H1 (cell line): ENCODE measurements at places on chromosomes 5 and 9. TPM values are rescaled to one million over a fixed set of nuclear protein-coding genes. Genes with fewer than 3 reads are reported as not detected.

The PCDHA2 gene
- total RNA-seq, result 1.9 TPM in 2 replicates

DNA sequence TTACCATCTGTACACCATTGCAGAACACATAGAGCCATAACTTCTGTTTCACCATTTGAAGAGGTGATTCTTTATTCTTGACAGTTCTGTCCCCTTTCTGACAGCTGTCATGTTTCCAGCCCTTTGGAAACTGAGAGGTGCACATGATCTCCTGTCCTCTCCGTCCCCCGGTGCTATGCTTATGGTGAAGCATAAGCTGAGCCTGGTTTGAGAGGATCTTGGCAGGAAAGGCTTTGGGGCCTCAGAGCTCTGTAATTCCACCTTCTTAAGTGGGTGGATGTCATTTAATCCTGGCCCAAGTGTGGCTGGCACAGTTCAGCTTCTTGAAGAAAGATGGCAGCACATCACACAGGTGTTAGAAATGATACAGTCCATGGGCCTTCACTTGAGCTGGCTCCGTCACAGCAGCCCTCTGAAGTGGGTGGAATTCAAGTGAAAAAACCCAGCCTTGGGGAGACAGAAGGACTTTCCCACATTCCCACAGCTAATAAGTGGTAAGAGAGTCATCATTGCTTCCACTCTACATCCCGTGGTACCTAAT lies 30.7 kb upstream of the GRPEL2 start:
- DNase-seq, result no peak
- H3K4me3 ChIP-seq, result no peak overlapping the region
- no peaks in the 10 kb centered on the region for H3K27me3 ChIP-seq

- no peaks in the 10 kb centered on the region for H3K36me3 ChIP-seq
- H3K4me3 ChIP-seq, result peak within 1 kb of the TSS; percentile 80
- no peaks in the 10 kb centered on the region for H3K27me3 ChIP-seq
- H3K27ac ChIP-seq, result peak within 1 kb of the TSS; percentile 97
- peaks cover 9% of the 10 kb centered on the region; the same call in 1 of the 2 replicates for H3K4me1 ChIP-seq
- DNase-seq, result no peak
Measured at GRCh38 chr5:79513704-79514390, at the start of gene HOMER1. HOMER1 (minus strand) TSS chr5:79514134; CDS start chr5:79512774, 1,360 bp downstream.

The C5orf58 gene
- 1.4 and 1.6 TPM in 2 replicates for total RNA-seq

DNA sequence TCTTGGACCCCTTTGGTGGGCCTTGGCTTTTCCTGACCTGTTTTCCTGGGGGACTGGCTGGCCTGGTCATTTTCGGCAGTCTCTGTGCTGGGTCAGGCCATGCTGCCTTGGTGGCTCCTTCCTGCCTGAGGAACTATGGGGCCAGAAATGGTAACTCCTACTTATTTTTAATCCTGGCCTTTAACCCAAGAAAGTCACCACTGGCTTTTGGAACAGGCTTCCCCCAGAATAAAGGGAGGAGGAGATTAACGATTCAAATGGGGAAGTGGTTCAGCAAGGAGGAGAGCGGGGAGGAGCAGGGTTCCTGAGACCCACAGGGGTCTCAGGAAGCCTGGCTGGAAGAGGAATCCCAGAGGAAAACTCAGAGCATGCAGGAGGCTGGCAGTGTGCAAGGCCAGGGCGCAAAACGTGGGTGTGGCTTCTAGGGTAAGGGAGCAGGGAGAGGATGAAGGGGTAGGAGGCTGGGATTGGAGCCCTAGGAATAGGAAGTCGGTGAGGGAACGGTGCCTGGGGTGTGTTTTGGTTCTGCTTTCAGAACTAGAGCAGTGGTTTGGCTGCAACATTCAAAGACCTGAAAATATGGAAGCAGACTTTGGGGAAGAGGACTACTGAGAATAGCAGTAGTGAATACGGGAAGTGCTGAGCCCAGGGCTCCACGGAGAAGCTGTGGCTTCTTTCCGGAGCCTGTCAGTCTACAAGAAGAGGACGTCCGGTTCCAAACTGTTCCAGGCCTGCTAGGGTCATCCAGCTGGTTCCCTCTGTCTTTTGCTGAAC lies 271.1 kb upstream of the KLF4 start:
- no peak overlapping the region for H3K27ac ChIP-seq
- no peak for DNase-seq
- H3K36me3 ChIP-seq, result no peaks in the 10 kb centered on the region
- H3K4me3 ChIP-seq, result no peak overlapping the region

GRCh38 chr9:133139246-133140173 lies 18.5 kb upstream of the RALGDS start:
- H3K4me1 ChIP-seq, result no peaks in the 10 kb centered on the region
- no peak overlapping the region for H3K4me3 ChIP-seq
- no peak for DNase-seq
- no peaks in the 10 kb centered on the region for H3K36me3 ChIP-seq

DNA sequence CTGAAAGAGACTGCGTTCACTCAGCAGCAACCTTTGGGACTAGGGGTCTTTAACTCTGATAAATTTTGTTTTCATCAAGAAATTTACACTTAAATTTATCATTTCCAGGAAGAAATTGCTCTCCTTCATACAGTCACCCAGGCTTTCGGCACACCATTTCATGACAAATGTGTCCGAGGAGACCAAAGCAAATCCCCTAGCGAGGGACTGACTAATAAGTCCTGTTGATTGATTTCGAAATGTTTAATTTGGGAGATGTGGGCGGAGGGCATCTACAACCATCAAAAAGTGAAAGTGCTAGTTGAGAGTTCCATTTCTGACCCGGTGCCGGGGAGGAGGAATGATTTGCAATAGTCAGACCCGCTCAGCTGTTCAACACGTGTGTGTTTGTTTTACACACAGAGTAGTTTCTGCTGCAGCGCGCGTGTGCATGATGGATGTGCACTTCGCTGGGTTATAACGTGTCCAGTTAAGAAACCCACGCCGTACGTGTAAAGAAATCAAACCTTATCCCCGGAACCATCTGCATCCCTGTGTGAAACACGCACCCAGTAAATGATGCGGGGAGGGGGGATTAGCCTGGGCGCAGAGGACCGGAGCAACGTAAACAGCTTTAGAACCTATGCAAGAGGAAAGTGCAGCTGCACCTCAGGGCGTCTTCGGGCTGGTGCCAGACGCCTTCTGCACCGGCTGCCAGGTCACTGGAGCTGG lies 845 bp upstream of the NR4A3 start:
- H3K27me3 ChIP-seq, result peaks cover 58% of the 10 kb centered on the region
- no peak overlapping the region for H3K27ac ChIP-seq
- H3K36me3 ChIP-seq, result no peaks in the 10 kb centered on the region
- H3K4me3 ChIP-seq, result peak overlapping the region; percentile 65
- DNase-seq, result no peak
- peaks cover 17% of the 10 kb centered on the region for H3K4me1 ChIP-seq

GRCh38 chr9:35341585-35341984 lies 148.3 kb upstream of the RUSC2 start:
- H3K4me1 ChIP-seq, result peaks cover 4% of the 10 kb centered on the region
- H3K27ac ChIP-seq, result no peak overlapping the region
- no peak overlapping the region for H3K4me3 ChIP-seq
- H3K36me3 ChIP-seq, result no peaks in the 10 kb centered on the region
- DNase-seq, result no peak

- no peak overlapping the region for H3K27ac ChIP-seq
- H3K4me1 ChIP-seq, result 0 out of 2 replicates have a peak, but pooled peaks cover 5% of the 10 kb centered on the region
- no peak overlapping the region for H3K4me3 ChIP-seq
- no peaks in the 10 kb centered on the region for H3K36me3 ChIP-seq
Measured at GRCh38 chr9:13439685-13440476, 160.4 kb upstream of the MPDZ start.

- no peak overlapping the region for H3K4me3 ChIP-seq
- H3K4me1 ChIP-seq, result peaks cover 7% of the 10 kb centered on the region; the same call in 1 of the 2 replicates
- H3K36me3 ChIP-seq, result no peaks in the 10 kb centered on the region
- H3K27ac ChIP-seq, result no peak overlapping the region
Measured at GRCh38 chr9:138075961-138076649, 198.5 kb downstream of the CACNA1B start.

DNA sequence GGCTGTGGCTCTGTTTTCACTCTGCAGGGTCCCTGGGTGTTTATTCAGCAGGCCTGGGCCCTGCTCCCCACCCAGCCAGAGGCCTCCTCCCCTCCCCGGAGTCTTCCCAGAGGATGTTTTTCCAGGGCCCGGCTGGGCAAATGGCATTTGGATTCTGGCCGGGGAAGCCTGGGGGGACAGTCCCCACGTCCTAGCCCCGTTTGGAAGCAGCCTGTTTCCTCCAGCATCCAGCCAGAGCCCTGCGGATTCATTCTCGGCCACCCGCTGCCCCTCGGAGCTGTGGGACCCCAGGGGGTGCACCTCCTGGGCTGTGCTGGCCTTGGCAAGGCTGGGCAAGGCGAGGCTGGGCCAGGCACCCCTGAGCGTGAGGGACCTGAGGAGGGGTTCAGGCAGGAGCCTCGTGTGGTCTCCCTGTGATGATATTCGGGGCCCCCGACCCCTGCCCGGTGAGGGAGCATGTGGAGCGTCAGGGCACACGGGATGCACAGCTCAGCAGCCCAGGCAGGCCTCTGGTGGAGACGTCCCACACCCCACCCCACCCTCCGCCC lies 48.8 kb upstream of the EGFL7 start:
- H3K36me3 ChIP-seq, result no peaks in the 10 kb centered on the region
- no peaks in the 10 kb centered on the region for H3K27me3 ChIP-seq
- DNase-seq, result no peak
- H3K27ac ChIP-seq, result no peak overlapping the region

DNA sequence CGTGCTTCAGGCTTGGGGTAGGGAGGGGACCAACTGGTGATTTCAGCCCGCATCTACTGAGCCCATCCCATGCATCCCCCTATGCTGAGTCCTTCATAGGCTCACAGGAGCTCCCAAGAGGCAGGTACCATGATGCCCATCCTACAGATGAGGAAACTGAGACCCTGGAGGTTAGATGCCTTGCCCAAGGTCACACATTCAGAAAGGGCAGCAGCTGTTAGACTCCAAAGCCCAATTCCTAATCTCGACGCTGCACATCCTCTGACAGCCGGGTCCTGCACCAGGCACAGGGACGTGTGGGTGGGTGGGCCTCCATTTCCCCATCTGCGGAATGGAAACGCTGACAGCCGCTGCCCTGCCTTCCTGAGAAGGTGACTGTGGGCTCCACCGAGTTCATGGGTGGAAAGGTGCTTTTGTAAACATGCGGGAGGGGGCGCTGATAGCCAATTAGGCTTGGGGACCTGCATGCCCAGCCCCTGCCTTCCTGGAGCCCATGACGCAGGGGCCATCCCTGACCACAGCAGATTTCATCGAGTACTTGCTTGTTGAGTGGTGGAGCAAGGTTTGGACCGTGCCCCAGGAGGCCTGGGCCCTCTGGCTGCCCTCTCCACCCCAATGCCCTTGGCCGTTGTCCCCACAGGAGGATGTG lies 2.2 kb downstream of the DNM1 start:
- H3K36me3 ChIP-seq, result no peaks in the 10 kb centered on the region
- H3K4me1 ChIP-seq, result peaks cover 11% of the 10 kb centered on the region
- no peaks in the 10 kb centered on the region for H3K27me3 ChIP-seq
- no peak overlapping the region for H3K27ac ChIP-seq

The BTNL3 gene
- total RNA-seq, result not detected in 2 replicates

- no peaks in the 10 kb centered on the region for H3K27me3 ChIP-seq
- H3K4me1 ChIP-seq, result no peaks in the 10 kb centered on the region
- H3K4me3 ChIP-seq, result no peak overlapping the region
- H3K27ac ChIP-seq, result no peak overlapping the region
- DNase-seq, result no peak
Measured at GRCh38 chr5:38323645-38324295, 65.4 kb downstream of the EGFLAM start.

DNA sequence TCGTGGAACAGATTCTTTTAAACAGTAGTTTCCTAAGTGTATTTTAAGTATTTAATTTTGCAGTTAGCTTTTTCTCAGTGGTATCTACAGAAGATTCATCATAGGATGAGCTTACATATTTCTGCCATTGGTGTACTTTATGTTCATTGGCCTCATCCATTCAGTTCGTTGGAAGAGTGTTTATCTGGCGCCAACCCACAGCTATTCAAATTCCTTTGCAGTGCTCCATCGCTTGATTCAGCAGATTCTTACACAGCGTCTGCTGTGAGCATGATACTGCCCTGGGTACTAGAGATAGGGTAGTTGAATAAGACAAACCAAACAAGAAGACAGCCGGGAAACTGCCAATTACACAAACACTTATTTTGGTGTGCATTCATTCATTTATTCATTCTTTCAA lies 55.1 kb downstream of the NUP214 start:
- H3K4me1 ChIP-seq, result no peaks in the 10 kb centered on the region
- H3K4me3 ChIP-seq, result no peak overlapping the region
- H3K27me3 ChIP-seq, result no peaks in the 10 kb centered on the region
- no peak overlapping the region for H3K27ac ChIP-seq
- DNase-seq, result no peak
- H3K36me3 ChIP-seq, result peaks cover 22% of the 10 kb centered on the region

- H3K27me3 ChIP-seq, result no peaks in the 10 kb centered on the region
- H3K36me3 ChIP-seq, result no peaks in the 10 kb centered on the region
- no peak for DNase-seq
- no peaks in the 10 kb centered on the region for H3K4me1 ChIP-seq
- no peak overlapping the region for H3K27ac ChIP-seq
Measured at GRCh38 chr9:24398466-24398865, 147.2 kb downstream of the IZUMO3 start.

The C9orf78 gene
- 40.6 and 47.7 TPM in 2 replicates for total RNA-seq

DNA sequence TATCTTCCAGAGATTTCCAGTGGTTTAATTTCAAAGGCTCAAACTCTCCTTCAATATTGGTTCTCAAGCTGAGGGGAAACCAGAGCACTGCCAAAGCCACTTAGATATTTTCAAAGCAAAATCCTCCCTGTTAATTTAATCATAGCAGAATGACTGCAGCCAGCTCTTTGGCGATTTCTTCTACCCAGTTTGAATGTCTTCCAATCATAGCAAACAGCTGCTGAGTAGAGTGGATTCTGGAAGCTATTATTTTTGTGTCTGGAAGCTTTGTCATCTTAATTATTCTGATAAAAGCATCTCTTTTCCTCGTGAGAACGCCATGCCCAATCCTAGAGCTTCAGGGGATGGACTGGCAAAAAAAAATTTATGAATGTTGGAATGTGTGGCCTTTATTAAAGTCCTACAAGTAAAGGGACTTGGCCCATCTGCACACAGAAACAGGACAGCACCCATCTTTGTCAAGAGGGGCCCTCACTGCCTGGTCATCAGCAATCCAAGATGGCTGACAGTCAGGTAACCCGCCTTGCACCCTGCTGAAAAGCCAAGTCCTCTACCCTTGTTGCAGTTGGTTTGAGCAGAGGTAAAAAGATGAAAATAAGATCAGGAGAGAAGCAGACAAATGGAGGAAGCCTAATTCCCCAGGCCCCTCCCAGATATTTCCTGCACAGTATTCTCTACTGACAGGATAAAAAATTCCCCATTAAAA lies 125.1 kb downstream of the SUSD1 start:
- H3K4me1 ChIP-seq, result no peaks in the 10 kb centered on the region
- no peaks in the 10 kb centered on the region for H3K36me3 ChIP-seq
- H3K4me3 ChIP-seq, result no peak overlapping the region
- no peak for DNase-seq

The CLIC3 gene
- total RNA-seq, result not detected in 2 replicates

- no peak overlapping the region for H3K27ac ChIP-seq
- H3K4me1 ChIP-seq, result no peaks in the 10 kb centered on the region
- no peak overlapping the region for H3K4me3 ChIP-seq
- no peak for DNase-seq
- H3K27me3 ChIP-seq, result no peaks in the 10 kb centered on the region
Measured at GRCh38 chr9:118457171-118458000, 753.2 kb downstream of the TLR4 start.
